Immature natural killer cell (primary cell): ENCODE measurements at places on chromosomes 5 and 9. TPM values are rescaled to one million over a fixed set of nuclear protein-coding genes. Genes with fewer than 3 reads are reported as not detected.

The PCDHGA6 gene
- polyA plus RNA-seq: not detected

The DOCK8 gene
- polyA plus RNA-seq: 81.9 TPM

The TCF7 gene
- 50.9 TPM for polyA plus RNA-seq

The SPATA31A3 gene
- not detected for polyA plus RNA-seq

The IDNK gene
- polyA plus RNA-seq: 38.7 TPM

The AQP3 gene
- polyA plus RNA-seq: 7.9 TPM

The SPIN1 gene
- 35.1 TPM for polyA plus RNA-seq
